ENCODE measurements at places on chromosomes 3 and 15.

DNA sequence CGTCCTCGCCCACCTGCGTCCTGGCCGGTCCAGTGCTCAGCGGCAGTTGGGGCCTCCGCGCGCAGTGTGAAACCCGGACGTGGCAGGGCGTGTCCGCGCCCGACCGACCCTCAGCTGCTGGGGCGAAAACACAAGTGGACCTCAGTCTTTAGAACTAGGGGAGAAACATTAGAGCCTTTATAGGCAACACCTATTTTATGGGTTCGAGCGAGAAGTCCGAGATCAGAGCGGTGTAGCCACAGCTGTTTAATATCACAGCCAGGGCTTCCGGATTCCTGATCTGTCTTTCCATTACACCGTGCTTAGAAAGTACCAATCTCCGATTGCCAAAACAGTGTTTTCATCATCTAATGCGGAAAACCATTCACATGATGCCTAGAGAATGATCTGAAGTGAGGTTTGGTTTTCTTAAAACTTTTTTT, 506 bp downstream of the RAD51 start:
- DNase-seq: no peak

DNA sequence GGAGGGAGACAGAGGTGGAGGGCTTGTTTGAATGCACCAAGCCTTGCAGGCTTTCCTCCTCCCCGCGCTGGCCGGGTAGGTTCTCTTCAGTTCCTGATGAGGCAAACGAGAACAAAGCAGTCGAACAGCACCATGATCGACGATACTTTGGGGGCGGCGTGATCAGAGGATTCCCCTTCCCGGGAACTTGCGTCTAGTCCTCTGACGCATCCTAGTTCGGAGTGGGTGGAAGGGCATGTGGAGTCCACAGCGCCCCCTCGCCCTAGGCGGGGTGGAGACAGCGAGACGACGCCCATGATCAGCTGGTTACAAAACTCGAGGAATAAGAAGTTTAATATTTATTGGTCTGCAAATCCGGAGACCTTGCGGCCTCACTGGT, 452 bp upstream of the SV2B start:
- DNase-seq: no peak

- no peak for DNase-seq
Observed at GRCh38 chr15:57606048-57606447, 14.3 kb downstream of the MYZAP start.

GRCh38 chr3:122030381-122031122, 8.5 kb upstream of the ILDR1 start:
- no peak for DNase-seq

GRCh38 chr15:87268675-87269074, 987.9 kb downstream of the NTRK3 start:
- no peak for DNase-seq

DNA sequence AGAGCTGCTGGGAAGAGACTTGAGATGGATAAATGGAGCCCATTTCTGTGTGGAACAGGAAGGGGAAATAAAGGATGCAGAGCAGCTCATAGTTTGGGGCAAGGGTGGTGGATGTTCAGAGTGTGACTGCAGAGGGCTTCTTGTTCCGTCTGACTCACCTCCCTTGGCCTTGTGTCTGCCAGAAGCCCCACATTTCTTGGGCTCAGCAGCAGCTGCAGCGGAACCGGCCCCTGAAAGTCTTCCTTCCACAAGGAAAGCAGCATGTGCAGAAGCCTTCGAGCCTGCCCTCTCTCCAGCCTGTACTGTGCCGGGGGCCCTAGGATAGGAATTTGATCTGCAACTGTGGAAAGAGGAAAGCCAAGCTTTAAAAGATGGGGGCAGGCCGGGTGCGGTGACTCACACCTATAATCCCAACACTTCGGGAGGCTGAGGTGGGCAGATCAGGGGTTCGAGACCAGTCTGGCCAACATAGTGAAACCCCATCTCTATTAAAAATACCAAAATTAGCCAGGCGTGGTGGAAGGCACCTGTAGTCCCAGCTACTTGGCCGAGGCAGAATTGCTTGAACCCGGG, 11.5 kb downstream of the CDAN1 start:
- DNase-seq: no peak

GRCh38 chr15:96254173-96254572, 76.3 kb upstream of the NR2F2 start:
- no peak for DNase-seq

GRCh38 chr15:64824929-64825430, 467 bp downstream of the PIF1 start:
- no peak for DNase-seq

DNA sequence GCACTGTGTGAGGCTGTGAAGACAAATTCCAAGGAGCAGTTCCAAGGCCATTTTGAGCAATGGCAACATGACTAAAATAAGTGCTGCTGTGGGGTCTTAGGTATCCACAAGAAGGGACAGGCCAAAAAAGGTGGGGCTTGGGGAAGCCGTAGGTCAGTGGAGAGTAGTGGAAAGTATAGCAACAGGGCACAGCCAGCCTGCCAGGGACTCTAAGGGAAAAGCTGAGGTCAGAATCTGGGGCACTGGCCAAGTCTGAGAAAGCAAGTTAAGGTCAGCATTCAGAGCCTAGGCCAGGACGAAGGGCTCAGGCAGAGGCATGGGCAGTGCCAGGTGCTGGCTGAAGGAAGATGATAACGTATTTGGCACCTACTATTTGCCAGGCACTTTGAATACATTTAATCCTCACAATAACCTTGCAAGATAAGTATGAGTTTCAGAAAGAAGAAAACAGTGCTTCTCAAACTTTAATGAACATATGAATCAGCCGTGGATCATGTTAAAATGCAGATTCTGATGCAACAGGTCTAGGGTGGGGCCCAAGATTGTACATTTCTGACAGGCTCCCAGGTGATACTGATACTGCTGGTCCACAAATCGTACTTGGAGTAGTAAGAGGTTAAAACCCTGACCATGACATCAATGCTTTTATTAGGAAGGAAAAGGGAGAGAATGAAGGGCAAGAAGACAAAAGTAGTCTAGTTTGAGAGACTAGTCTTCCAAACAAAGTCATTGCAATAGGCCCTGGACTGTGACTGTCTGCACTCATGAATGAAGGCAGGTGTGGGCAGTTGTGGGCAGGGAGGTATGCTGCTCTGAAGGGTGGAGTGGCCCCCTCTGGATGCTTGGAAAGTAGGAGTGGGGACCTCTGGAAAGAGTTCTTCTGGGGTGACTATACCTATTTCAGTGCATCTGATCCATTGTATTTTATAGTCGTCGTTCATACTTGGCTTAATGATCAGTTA, 106.3 kb upstream of the ANKRD28 start:
- no peak for DNase-seq

DNA sequence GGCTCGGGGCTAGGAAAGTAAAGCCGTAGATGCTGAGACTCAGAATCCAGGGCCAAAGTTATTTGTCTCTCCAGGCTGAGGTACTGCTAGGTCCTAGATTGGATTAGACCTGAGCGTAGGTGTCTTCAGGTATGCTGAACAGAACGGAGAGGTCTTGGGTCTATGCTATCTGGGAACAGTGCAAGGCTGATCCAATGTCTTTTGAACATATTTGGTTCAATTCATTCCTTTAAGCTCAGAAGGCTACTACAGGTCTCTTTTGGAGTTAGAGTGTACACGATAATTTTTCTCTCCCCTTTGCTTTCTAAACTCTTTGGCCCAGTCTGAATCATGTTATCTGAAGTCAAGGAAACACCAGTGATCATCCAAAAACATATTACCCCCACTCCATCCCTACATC, 137.5 kb upstream of the TBL1XR1 start:
- no peak for DNase-seq

DNA sequence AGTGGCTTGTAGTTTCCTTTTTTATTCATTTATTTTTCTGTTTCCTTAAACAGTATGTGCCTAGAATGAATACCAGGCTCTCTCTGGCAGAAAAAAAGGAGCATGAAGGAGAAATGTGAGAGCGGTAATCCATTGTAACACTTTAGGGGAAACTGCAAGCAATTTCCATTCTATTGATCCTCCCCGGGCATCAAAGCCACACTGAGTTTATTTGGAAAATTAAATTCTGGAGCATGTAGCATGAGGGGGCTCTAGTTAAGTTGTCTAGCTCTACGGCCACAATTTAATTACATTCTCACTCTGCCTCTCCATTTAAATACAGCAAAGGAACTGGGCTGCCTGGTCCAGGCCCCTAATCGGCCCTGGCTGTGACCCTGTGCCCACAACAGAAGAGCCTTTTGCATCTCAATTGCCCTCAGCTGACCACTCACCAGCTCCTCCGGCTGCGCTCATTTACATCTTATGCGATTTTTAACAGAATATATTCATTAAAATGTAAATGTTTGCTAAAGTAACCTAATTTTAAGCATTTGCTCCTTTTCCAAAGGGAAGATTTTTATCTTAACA, 72.9 kb downstream of the MEGF11 start:
- DNase-seq: no peak

DNA sequence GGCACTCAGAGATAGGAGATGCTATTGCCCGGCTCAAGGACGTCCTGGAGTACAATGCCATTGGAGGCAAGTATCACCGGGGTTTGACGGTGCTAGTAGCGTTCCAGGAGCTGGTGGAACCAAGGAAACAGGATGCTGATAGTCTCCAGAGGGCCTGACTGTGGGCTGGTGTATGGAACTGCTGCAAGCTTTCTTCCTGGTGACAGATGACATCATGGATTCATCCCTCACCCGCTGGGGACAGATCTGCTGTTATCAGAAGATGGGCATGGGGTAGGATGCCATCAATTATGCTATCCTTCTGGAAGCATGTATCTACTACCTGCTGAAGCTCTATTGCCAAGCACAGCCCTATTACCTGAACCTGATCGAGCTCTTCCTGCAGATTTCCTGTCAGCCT, 26.4 kb downstream of the BCL2A1 start:
- DNase-seq: no peak

GRCh38 chr3:45104715-45105711, 41.2 kb downstream of the CDCP1 start:
- no peak for DNase-seq

Data from CD4-positive, alpha-beta T cell treated with Interleukin-1 beta for 1 hour (primary cell).